Kasumi-1 (cell line): ENCODE measurements at places on chromosomes 12 and 14.
A peak's percentile ranks its signal among the peaks of the same experiment; 100 is the strongest.

- DNase-seq: no peak
Observed at GRCh38 chr14:99349721-99350495, 77.9 kb upstream of the BCL11B start.

DNA sequence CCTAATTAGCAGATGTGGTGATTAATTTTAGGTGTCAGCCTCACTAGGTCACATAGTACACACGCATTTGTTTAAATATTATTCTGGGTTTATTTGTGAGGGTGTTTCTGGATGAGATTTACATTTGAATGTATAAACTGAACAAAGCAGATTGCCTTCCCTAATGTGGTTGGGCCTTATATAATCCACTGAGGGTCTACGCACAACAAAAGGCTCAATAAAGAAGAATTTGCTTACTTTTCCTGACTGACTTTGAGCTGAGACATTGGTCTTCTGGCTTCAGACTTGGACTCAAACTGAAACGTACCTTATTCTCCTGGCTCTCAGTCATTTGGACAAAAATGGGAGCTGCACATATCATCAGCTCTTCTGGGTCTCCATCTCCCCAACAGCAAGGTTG is 1132.3 kb upstream of the FLRT2 start:
- DNase-seq: no peak

DNA sequence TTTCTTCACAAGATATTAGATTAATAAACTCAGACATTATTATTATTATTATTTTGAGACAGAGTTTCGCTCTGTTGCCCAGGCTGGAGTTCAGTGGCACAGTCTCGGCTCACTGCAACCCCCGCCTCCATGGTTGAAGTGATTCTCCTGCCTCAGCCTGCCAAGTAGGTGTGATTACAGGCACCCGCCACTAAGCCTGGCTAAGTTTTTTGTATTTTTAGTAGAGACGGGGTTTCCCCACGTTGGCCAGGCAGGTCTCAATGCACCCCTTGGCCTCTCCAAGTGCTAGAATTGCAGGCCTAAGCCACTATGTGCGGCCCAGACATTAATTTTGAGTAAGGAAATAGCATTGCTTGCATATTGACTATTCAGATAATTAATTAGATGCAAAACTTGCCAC is 554.9 kb upstream of the LRFN5 start:
- no peak for DNase-seq

DNA sequence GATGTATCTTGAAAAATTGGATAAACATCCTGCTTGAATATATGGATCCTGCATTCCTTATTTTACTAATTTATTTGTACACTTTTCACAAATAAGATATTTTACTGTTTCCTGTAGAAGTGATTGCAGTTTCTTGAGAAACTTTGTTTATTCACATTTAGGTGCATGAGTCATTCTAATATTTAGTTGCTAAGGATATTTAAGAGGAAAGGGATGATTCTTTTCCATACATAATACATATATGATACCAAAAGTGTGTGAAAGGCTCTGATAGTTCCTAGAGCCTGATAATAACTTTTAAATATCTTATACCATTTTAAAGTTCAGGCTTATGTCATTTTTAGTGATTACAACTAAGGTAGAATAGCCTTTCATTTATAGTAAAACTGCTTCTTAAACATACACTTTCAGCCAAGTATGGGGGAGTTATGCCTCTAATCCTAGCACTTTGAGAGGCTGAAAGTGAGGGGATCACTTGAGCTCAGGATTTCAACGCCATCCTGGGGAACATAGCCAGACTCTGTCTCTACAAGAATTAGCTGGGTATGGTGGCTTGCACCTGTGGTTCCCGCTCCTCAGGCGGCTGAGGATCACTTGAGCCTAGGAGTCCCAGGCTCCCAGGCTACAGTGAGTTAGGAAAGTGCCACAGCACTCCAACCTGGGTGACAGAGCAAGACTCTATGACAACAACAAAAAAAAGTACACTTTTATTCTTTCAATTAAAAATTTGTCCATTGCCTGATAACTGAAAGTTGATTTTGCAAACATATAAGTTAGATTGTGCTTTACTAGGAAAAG is 262.6 kb upstream of the LRIG3 start:
- no peak for DNase-seq

DNA sequence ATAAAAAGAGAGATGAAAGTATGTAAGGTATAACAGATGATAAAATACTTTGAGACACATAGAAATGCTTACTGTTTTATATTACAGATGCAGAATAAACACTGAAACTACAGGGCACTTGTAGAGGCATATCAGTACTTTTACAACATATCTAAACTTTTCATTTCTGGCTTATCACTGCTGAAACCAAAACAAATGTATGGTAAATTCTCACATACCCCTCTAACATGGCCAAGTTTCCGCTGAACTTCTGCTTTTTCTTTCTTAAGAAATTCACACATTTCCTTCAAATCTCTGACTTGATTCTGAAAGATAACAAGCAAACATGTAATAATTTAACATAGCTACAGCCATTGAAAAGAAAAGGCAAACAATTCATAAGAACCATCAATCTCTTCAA is 33.3 kb upstream of the C12orf50 start:
- DNase-seq: peak; percentile 8

DNA sequence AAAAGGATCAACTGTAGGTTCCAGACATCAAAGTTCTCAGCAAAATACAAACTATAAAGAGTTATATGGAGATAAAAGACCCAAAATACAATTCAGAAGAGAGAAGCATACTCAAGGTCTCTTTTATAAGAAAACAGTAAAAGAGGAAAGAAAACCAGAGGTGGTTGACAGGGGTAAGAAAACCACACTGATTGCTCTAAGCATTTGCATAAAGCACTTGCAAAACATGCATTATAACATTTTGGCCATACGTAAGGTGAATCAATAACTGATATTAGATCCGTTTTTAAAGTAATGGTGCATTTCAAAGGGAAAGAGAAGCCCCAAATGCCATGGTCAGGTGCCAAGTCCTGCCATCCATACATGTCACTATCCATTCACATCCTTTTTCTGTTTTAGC is 5.9 kb downstream of the DDHD1 start:
- no peak for DNase-seq

DNA sequence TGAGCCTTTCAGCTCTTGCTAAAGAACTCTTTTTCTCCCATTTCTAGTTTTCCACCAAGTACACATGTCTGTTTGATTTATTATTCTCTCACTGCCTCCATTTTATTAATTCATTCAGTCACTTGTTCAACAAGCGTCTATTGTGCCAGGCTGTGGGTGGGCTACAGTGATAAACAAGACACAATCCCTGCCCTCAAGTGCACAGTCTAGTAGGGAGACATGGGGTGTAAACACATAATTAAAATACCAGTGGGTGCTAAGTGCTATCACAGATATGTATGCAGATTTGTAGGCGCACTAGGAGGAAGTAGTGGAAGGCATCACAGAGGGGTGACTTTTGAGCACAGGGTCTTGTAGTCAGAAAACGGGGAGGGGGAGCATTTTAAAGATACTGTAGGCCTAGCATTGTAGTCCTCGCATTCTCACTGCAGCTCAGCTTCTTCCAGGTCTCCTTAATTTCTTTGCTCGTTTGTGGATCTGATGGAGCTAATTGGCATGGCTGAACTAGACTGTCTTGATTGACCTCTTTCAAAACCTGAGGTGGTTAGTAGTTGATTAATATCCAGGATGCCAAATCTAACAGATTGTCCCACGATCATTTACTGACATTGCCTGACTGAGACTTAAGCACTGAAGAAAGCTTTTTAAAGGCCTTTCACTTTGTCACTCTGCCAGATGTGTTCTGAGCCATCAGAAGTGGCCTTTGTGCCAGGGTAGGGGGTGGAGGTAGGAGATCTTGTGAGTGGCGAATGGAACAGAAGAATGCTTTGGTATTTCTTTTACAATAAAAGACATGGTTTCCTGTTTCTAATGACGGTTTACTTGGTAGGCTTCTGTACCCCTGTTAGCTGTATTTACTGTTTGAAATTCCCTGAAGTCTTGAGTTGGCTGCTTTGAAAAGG is 116.9 kb downstream of the DIP2B start:
- DNase-seq: no peak

DNA sequence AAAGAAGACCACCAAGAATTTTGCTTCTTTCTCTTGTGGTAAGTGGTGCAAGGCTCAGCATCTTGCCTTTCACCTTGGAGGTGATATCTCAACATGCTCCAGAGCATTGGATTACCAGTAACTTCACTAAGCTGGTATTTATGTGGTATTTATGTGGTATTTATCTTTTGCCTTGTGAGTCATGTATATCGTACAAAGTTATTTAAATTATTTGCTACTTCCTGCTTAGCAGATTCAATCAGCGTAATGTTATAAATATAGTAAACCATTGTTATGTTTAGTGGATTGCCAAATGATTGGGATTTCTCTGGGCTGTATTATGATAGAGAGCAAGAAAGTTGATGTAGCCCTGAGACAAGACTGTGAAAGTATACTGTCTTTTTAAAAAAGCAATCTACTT is 366.4 kb downstream of the IPO8 start:
- DNase-seq: no peak

GRCh38 chr12:125512541-125513298 is 447.5 kb downstream of the AACS start:
- peak; percentile 36 for DNase-seq

DNA sequence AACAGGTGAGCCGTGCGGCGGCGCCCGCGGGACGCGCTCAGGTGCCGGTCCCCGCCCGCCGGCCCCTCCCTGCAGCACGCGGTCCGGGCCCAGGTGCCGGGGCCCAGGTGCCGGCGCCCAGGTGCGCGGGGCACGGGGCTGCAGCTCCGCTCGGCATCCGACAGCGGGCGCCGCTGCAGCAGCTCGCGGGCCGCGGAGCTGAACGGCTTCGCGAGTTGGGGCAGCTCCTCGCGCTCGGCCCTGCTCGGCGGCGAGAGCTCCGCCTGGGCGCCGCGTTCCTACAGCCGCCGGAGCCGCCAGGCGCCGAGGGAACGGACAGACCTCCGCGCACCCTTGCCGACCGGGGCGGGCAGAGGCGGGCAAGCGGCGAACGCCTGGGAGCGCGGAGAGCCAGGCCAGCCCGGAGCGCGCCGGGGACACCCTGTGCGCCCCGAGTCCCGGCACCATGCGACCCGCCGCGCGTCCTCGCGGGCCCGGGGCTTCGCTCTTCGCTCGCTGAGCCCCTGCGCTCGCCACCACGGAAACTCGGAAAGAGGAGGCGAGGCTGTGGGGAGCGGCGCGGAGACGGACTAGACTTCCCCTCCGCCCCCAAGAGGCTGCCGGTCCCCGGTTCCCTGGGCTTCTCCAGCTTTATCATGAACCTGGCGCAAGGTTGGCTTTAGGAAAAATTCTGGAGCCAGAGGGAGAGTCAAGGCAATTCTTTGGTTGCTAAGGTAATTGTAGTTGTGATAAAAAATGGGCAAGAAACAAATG is at the start of gene RGS6:
Gene RGS6 (plus strand): TSS at position 201 of the 753 bp plus-strand sequence.
- DNase-seq: peak; percentile 5

GRCh38 chr12:41888285-41888684 is 256.4 kb downstream of the GXYLT1 start:
- no peak for DNase-seq

DNA sequence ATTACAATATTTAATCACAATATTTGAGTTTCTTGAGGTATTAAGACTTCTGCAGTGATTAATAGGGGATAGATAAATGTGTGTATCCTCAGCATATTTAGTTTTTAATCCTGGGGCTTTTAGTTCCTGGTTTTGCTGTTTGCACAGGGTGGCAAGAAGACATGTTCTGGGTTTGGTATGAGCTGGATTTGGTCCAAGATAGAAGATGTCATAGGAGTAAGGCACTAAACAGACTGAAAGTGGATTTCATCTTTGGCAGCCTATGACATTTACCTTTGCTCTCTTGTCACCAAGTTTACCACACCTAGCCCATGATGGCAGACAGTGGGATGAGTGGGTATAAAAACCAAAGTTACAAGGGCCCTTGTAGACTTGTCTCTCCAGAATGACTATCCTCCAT is 168.2 kb downstream of the LRRK2 start:
- DNase-seq: no peak

GRCh38 chr14:94136575-94137331 is 7.3 kb upstream of the IFI27L2 start:
- DNase-seq: peak; percentile 86

- DNase-seq: no peak
Observed at GRCh38 chr14:94673781-94674231, 61.6 kb downstream of the SERPINA3 start.

DNA sequence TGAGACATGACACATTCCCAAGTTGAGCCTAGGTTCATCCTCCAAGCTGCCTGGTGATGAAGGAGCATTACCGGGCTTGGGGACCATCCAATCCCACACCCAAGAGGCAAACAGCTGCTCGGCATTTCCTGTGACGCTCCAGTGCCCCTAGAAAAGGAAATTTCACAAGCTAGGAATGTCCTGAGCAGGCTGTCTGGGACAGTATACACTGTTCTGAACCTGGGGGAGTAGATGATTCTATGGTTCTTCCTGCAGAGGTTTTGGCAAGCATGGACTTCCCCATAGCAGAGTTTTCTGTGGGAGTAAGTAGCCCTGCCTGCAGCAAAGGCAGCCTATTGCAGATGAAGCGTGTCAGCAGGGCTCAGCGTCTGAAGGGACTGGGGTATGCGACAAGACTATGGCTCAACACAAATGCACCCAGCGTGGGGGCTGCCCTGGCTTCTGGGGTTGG is 47.4 kb upstream of the SRSF5 start:
- peak; percentile 96 for DNase-seq

- DNase-seq: no peak
Observed at GRCh38 chr12:120103371-120103770, 13.2 kb downstream of the RAB35 start.

DNA sequence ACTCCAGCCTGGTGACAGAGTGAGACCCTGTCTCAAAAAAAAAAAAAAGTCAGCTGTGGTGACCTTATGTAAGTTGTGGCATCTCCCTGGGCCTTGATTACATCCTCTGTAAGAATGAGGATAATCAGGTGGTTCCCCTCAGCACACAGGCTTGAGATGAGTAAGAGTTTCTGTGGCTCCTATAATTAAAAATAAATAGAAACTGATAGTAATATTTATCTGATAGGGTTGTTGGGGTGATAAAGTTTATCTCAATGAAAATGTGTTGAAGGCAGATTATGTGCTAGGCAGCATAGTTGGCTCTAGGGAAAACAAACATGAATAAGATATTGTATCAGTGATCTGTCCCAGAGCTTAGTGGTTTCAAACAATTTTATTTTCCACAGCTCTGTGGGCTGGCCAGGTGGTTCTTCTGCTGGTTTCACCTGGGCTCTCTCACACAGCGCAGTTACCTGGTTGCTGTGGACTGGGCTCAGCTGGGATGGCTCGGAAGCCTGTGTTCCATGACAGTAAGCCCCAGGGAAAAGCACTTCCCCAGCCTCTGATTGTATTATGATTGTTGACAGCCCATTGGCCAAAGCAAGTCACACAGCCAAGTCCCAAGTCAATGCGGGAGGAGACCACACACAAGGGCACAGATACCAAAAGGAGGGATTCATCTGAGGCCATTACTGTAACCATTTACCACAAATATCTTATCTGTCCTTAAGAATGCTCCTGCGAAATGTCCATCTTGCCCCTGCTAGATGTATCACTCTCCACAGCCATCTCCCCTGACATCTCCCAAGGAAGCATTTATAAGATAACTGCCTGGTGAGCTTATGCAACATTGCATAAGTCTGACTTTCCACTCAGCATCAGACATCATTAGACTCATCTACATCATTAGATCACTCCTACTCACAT is 151.7 kb downstream of the NUAK1 start:
- DNase-seq: no peak
